GM12878 (cell line): ENCODE measurements at places on chromosomes 1 and 21. TPM values are rescaled to one million over a fixed set of nuclear protein-coding genes. Genes with fewer than 3 reads are reported as not detected.

- H3K27me3 ChIP-seq: no peaks in the 10 kb centered on the region; the same call in 1 of the 2 replicates
- no peaks in the 10 kb centered on the region for H3K4me1 ChIP-seq
- no peak overlapping the region for H3K27ac ChIP-seq
- H3K36me3 ChIP-seq: no peaks in the 10 kb centered on the region
- H3K4me3 ChIP-seq: no peak overlapping the region
Measured at GRCh38 chr1:152018537-152018936, 18.3 kb downstream of the S100A11 start.

DNA sequence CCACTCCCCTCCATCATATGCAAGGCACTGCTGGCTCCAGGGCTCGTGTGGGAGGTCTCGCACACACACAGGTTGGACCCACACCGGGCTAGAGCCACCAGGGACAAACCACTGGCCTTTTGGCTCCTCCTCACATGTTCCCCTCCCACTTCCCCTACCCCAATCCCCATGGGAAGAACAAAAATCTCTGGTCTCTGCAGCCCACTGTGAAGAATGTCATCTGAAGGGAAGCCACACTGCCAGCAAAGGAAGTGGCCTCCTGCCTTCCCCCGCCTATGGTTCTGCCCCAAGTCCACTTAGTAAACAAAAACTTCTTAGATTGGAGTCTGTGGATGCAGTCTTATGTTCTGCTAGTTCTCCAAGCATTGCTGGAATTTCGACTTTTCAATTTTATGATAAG is 24.2 kb downstream of the OLFML3 start:
- no peaks in the 10 kb centered on the region for H3K4me1 ChIP-seq
- H3K36me3 ChIP-seq: no peaks in the 10 kb centered on the region
- no peak overlapping the region for H3K4me3 ChIP-seq
- no peaks in the 10 kb centered on the region for H3K27me3 ChIP-seq
- no peak overlapping the region for H3K27ac ChIP-seq

- DNase-seq: no peak
- no peak overlapping the region for H3K4me3 ChIP-seq
- no peaks in the 10 kb centered on the region for H3K36me3 ChIP-seq
- no peaks in the 10 kb centered on the region for H3K4me1 ChIP-seq
Measured at GRCh38 chr1:110152133-110152785, 2.0 kb downstream of the SLC6A17 start.

DNA sequence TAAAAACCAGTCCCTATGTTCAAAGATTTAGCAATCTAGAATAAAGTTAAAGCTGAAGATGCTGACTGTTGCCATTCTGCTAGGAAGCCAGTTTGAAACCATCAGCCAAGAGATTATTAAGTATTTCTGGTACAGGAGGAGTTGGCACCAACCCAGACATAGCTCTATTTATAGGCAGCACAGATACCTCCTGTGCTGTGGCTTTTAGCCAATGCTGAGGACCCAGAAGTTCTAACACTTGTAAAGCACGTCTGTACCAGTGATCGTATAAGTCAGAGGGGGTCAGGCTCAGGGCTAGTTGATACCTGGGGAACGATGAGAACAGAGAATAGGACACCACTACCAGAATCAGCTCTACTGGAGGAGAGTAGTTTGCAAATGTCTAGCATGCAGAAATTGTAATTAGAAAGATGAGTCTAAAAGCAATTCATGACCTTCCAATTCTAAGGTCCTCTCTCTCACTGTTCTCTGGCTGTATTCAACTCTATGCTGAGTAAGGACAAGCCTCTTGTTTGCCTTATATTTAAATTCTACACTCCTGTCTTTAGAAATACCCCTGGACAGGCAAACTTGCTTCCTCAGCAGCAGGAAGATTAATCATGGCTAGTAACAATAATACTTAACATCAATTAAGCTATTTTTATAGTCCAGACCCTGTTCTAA is 96.8 kb upstream of the PALMD start:
- no peaks in the 10 kb centered on the region; the same call in 1 of the 2 replicates for H3K4me1 ChIP-seq
- DNase-seq: no peak
- H3K27ac ChIP-seq: no peak overlapping the region
- H3K27me3 ChIP-seq: no peaks in the 10 kb centered on the region
- no peak overlapping the region for H3K4me3 ChIP-seq

- no peak for DNase-seq
- no peak overlapping the region for H3K27ac ChIP-seq
- H3K36me3 ChIP-seq: no peaks in the 10 kb centered on the region
- no peaks in the 10 kb centered on the region for H3K27me3 ChIP-seq
- no peaks in the 10 kb centered on the region for H3K4me1 ChIP-seq
- H3K4me3 ChIP-seq: no peak overlapping the region
Measured at GRCh38 chr1:181551249-181551648, 67.9 kb downstream of the CACNA1E start.

DNA sequence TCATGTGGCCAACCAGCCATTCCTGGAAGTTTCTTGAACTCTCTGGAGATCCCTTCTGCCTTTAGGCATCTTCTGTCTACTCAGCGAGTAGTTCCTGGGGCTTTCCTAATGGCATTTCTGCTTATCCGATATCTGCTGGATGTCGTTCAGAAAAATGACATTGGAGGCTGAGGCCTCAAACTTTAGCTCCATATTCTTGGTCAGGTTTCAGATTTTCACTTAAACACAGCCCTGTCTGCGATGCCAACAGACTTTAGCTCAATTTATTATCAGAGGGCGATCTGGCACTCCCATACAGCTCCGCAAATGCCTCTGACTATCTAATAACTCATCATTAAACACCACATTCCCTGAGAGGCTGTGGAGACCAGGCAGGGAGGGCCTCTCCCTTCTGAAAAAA is 46.3 kb upstream of the ETS2 start:
- no peak overlapping the region for H3K4me3 ChIP-seq
- H3K27ac ChIP-seq: no peak overlapping the region
- H3K27me3 ChIP-seq: no peaks in the 10 kb centered on the region
- H3K4me1 ChIP-seq: no peaks in the 10 kb centered on the region
- H3K36me3 ChIP-seq: no peaks in the 10 kb centered on the region

- H3K36me3 ChIP-seq: peaks cover 19% of the 10 kb centered on the region; the same call in 1 of the 2 replicates
- peak overlapping the region; percentile 93 for H3K27ac ChIP-seq
- H3K4me1 ChIP-seq: peaks cover 9% of the 10 kb centered on the region
Measured at GRCh38 chr1:156600733-156601121, 552 bp downstream of the GPATCH4 start.

- no peaks in the 10 kb centered on the region for H3K27me3 ChIP-seq
- H3K36me3 ChIP-seq: no peaks in the 10 kb centered on the region
- no peak overlapping the region for H3K27ac ChIP-seq
- DNase-seq: no peak
Measured at GRCh38 chr21:26809745-26810144, 35.5 kb downstream of the ADAMTS1 start.

- no peak overlapping the region for H3K27ac ChIP-seq
- DNase-seq: no peak
- H3K27me3 ChIP-seq: no peaks in the 10 kb centered on the region
- no peak overlapping the region for H3K4me3 ChIP-seq
- no peaks in the 10 kb centered on the region for H3K36me3 ChIP-seq
- H3K4me1 ChIP-seq: no peaks in the 10 kb centered on the region
Measured at GRCh38 chr21:45164838-45165237, 90.5 kb downstream of the ADARB1 start.

GRCh38 chr1:103056423-103056822 is 51.9 kb downstream of the COL11A1 start:
- no peaks in the 10 kb centered on the region; the same call in 1 of the 2 replicates for H3K27me3 ChIP-seq
- no peak overlapping the region for H3K4me3 ChIP-seq
- H3K36me3 ChIP-seq: no peaks in the 10 kb centered on the region

DNA sequence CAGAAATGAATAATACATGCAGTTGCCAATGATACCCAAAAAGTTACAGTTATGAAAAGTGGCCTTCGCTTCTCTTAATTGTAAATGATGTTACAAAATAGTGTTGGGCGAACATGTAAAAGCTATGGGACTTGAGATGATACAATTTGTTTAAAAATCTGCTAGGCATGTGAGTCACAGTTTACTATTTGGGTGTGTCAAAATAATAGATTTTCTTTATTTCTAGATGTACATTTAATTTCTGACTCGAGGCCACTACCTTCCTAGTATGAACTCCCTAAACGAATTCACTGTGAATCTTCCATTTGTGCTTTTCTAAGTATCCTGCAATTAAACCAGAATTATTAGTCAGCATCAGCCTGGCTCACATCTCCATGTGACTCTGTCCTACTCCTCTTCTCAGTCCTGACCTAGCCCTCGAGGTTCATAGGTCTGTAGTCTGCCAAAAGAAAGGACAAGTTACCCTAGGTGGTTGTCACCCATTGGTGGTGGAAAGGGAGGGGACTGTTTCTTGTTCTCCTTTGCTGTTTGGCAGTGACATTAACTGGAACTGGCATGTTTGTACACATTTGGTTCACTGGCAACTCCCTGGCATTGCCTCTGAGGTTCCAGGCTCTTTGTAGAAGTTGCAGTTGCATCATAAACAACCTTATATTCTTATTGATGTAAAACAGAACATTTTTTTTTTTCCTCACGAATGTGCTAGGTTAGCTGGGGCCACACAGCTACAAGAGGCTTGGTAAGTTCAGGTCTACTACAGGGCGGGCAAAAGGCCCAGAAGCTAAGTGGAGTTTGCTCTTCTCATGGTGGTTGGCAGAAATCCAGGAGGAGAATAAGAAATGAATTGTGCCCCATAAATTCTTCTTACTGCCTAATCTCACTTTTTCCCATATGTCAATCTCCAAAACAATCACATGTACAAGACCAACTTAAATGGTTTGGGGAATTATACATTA is 746.5 kb upstream of the ADAMTS5 start:
- no peak overlapping the region for H3K27ac ChIP-seq
- no peaks in the 10 kb centered on the region for H3K27me3 ChIP-seq
- no peaks in the 10 kb centered on the region for H3K4me1 ChIP-seq
- no peak overlapping the region for H3K4me3 ChIP-seq

DNA sequence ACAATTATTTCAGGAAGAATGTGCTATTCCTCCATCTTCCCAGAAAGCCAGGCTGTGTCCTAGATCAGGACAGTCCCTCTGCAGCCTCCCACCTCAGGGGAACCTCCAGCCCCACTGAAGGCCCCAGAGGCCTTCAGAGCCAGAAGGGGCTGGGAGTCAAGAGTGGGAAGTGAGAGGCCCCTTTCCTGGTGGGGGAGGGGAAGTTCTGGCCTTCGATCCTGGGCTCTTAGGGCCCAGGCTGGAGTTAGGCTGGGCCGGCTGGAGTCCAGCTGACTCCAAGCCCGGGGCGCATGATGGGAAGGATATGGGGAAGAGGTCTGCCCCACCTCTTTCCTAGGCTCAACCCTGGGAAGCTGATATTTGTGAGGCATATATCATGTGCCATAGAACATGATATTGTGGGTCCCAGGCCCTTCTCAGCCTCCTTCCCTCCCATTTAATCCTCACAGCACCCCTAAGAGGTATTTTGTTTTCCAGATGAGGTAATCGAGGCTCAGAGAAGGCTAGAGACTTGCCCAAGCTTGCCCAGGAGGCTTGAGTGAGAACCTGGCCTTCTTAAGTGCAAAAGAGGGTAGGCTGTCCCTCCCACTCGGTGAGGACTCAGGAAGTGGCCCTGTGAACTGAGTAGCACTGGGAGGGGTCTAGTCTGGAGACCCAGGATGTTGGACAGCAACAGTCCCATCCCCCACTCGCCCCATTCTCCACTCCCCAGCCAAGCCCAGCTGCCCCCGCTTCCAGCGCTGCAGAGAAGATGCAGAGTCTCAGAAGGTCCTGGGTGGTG is 18.6 kb upstream of the HSPG2 start:
- no peak for DNase-seq
- H3K4me3 ChIP-seq: no peak overlapping the region
- no peaks in the 10 kb centered on the region for H3K36me3 ChIP-seq
- peaks cover 17% of the 10 kb centered on the region for H3K4me1 ChIP-seq

- H3K4me1 ChIP-seq: peaks cover 11% of the 10 kb centered on the region; the same call in 1 of the 2 replicates
- no peak overlapping the region for H3K27ac ChIP-seq
- no peak overlapping the region for H3K4me3 ChIP-seq
- peaks cover 14% of the 10 kb centered on the region for H3K27me3 ChIP-seq
- no peak for DNase-seq
- H3K36me3 ChIP-seq: no peaks in the 10 kb centered on the region
Measured at GRCh38 chr1:151995774-151996173, 2.1 kb upstream of the S100A10 start.

DNA sequence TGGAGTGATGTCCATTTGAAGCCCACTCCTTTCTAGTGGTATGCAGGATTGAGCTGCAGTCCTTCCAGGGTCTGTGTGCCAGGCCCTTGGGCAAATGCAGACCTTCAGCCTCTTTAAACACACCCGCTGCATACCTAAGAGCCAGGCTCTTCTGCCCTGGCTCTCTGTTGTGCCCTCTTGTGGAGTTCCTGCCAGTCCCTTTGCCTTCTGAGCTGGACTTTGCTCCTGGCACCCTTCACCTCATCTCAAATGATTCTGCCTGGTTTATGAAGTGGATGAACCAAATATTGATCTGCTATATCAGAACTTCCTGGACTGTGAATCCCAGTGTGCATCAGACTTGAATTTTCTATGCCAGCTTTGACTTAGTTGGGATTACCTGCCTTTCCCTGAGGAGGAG is 158.8 kb downstream of the URB2 start:
- no peaks in the 10 kb centered on the region for H3K4me1 ChIP-seq
- H3K27me3 ChIP-seq: 0 out of 2 replicates have a peak, but pooled peaks cover 3% of the 10 kb centered on the region
- no peak for DNase-seq
- H3K4me3 ChIP-seq: no peak overlapping the region
- no peak overlapping the region for H3K27ac ChIP-seq

- peak within 1 kb of the TSS; percentile 26; the same call in 1 of the 2 replicates for H3K4me3 ChIP-seq
- no peak within 1 kb of the TSS for H3K27ac ChIP-seq
- DNase-seq: no peak
- H3K36me3 ChIP-seq: no peaks in the 10 kb centered on the region
Measured at GRCh38 chr1:94237291-94238226, at the start of gene ARHGAP29. ARHGAP29 (minus strand) TSS chr1:94237584; CDS start chr1:94231611, 5,973 bp downstream.

GRCh38 chr1:67838180-67838910 is 5.1 kb upstream of the GNG12 start:
- no peak overlapping the region for H3K4me3 ChIP-seq
- H3K27me3 ChIP-seq: no peaks in the 10 kb centered on the region; the same call in 1 of the 2 replicates
- no peaks in the 10 kb centered on the region for H3K36me3 ChIP-seq
- H3K4me1 ChIP-seq: no peaks in the 10 kb centered on the region
- H3K27ac ChIP-seq: no peak overlapping the region

- DNase-seq: no peak
- peak overlapping the region; percentile 81 for H3K27ac ChIP-seq
- H3K27me3 ChIP-seq: no peaks in the 10 kb centered on the region
- H3K4me1 ChIP-seq: peaks cover 25% of the 10 kb centered on the region
- peak overlapping the region; percentile 72 for H3K4me3 ChIP-seq
- no peaks in the 10 kb centered on the region for H3K36me3 ChIP-seq
Measured at GRCh38 chr1:179025975-179026812, 500 bp downstream of the FAM20B start.

NTNG1 gene
- total RNA-seq: 1.4 and 2.3 TPM in 2 replicates

MR1 gene
- 26.3 and 29.0 TPM in 2 replicates for total RNA-seq

CDC7 gene
- 23.0 and 24.5 TPM in 2 replicates for total RNA-seq

DNM3 gene
- 0.05 and 0.08 TPM in 2 replicates for total RNA-seq

CELA2B gene
- total RNA-seq: 0.27 TPM in 1 of 2 replicates, not detected in the other

CLDN17 gene
- total RNA-seq: not detected in 2 replicates

PTPN22 gene
- 39.5 and 46.6 TPM in 2 replicates for total RNA-seq

KRTAP12-2 gene
- not detected in 2 replicates for total RNA-seq

VAV3 gene
- 4.7 and 5.3 TPM in 2 replicates for total RNA-seq

NR5A2 gene
- total RNA-seq: 0.21 and 0.26 TPM in 2 replicates

OXCT2 gene
- 0.98 and 1.9 TPM in 2 replicates for total RNA-seq

AMY2B gene
- total RNA-seq: 3.7 and 4.3 TPM in 2 replicates

CLK2 gene
- total RNA-seq: 62.3 and 63.1 TPM in 2 replicates
